ENCODE measurements at places on chromosomes 7 and 10. TPM values are rescaled to one million over a fixed set of nuclear protein-coding genes. Genes with fewer than 3 reads are reported as not detected.

The DENND2A gene
- total RNA-seq, result 34.7 TPM

The GHRHR gene
- not detected for total RNA-seq

- DNase-seq, result no peak
Measured at GRCh38 chr10:48455392-48456151, 149.1 kb downstream of the MAPK8 start.

The IGFBP1 gene
- total RNA-seq, result 3.1 TPM

- no peak for DNase-seq
Measured at GRCh38 chr10:79287973-79288723, 59.1 kb upstream of the PPIF start.

DNA sequence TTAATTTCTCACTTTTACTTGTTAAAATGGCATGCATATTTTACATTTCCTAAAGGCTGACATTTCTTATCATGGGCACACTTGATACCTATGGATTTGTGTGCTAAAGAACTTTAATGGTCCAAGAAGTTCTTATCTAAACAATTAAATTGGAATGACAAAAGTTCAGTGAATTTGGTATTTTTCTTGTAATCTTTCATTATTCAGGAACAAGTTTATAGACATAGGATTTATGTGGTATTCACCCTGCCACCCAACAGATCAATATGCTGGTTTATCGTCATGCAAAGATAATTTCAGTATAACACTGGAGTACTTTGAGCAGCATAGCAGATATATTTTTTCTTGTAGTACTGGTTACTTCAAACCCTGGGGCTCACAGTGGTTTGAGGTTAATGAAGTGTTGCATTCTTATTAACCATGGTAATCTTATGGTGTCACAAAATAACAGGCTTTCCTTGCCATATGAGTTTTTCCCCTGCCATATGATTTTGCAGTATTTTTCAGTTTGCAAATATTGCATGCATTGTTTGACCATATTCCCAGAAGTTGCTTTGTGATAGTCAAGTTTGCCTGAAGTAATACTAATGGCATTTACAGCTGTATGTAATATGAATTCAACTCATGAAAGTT is 148.8 kb downstream of the PPP1R9A start:
- DNase-seq, result no peak

- DNase-seq, result no peak
Measured at GRCh38 chr10:20890009-20890408, 7.1 kb downstream of the NEBL start.

The AGBL3 gene
- total RNA-seq, result 2.4 TPM

GRCh38 chr7:32200646-32201045 is 130.4 kb upstream of the PDE1C start:
- no peak for DNase-seq

The ZP3 gene
- total RNA-seq, result 0.65 TPM

DNA sequence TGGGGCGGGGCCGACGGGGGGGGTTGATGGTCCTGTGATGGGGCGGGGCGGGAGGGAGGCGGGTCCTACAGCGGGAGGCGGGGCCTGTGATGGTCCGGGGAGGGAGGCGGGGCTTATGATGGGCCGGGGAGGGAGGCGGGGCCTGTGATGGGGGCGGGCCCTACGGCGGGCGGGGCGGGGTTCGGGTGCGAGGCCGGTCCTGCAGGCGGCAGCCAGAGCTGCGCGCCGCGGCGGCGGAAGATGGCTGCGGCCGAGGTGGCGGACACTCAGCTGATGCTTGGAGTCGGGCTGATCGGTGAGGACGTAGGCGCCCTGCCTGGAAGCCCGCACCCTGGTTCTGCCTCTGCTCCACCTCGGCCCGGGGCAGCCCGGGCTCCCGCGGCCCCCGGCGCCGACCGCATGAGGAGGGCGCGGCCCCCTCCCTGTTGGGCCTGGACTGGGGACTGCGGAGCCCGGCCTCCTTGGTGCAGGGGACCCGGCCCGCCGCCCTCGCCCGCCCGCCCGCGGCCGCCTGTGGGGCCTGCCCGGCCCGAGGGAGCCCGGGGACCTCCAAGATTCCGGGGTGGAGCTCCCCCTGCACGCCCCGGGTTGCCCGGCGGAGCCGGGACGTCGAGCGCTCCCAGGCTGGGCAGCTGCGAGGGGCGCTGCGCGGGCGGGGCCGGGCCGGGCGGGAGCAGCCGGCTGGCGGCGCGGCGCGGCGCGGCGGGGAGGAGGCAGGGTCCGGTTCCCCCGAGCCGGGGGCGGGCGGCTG is at the start of gene DENND10:
TSS of gene DENND10 (plus strand) at position 211 of the 751 bp plus-strand sequence. CDS start at position 241, 30 bp downstream.
- DNase-seq, result peak; percentile 67

DNA sequence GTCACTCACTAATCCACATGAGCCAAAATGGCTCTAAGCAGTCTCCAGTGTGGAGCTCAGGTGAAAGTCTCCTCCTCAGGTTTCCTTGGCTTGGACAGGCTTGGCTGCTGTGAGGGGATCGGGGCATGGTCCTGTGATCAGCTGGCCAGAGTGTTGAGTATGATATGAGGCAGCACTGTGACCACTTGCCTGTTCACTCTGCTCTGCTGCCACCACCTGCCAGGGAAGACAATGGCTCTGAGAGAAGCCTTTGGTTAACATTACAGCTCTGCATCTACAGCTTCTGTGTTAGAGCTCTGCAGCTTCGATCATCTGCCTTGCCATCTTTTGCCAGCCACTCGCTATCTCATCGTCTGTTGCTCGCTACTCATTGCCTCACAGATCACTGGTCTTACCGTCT is 20.1 kb upstream of the PTN start:
- no peak for DNase-seq

GRCh38 chr7:88922944-88923343 is 127.4 kb upstream of the TEX47 start:
- no peak for DNase-seq

GRCh38 chr7:141675436-141676215 is 26.3 kb downstream of the DENND11 start:
- DNase-seq, result no peak

GRCh38 chr7:25646726-25647413 is 418.6 kb upstream of the NPVF start:
- no peak for DNase-seq

DNA sequence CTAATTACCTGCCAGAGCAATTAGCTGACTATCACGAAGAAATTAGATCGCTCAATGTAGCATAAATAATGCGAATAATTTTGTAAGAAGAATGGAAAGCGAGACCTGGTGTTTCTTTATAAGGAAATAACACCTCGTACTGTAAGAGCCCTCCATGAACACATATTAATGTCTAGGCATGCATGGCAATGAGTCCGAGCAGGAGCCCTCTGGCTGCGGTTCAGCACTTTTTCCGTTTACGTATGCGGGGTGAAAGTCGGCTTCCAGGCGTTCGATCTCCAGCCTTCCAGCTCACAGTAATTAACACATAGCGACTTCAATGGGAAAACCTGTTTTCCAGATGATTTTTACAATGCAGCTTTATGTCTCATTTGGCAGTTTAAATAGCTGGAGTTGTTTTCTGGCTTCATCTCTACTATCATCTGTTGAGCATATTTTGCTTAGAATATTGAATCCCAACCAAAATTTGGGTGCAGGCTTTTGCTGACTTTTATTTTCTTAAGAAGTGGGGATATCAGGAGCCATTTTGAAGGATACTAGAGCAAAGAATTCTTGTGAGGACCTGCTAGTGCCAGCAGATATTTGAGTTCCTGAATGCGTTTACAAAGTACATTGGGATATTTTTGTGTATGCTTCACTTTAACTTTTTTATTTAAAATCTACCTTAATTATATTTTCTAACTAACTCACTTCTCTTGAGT is 7.2 kb upstream of the SP8 start:
- no peak for DNase-seq

The SPOCK2 gene
- 8.5 TPM for total RNA-seq

DNA sequence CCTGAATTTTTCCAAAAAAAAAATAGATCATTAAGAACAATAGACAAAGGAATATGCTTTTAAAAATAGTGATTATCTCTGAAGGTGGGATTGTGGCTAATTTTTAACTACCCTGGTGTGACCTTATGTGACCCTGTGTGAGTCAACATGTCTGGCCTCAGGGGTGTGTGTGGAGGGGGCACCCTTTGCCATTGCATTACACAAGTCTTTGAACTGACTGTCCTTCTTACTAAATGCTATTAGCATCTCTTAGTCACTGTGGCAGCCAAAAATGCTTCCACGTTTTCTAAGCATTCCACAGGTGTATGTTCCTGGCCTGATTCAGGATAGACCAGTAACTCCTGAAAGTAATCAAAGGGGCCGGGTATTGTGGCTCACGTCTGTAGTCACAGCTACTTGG is 175.4 kb downstream of the MGMT start:
- no peak for DNase-seq

GRCh38 chr10:6071181-6072175 is 9.3 kb upstream of the IL2RA start:
- DNase-seq, result no peak

GRCh38 chr10:6103591-6103990 is 14.8 kb downstream of the RBM17 start:
- DNase-seq, result no peak

The PRPS1L1 gene
- total RNA-seq, result not detected

- DNase-seq, result peak; percentile 33
Measured at GRCh38 chr10:11164803-11165590, 147.3 kb downstream of the CELF2 start.

DNA sequence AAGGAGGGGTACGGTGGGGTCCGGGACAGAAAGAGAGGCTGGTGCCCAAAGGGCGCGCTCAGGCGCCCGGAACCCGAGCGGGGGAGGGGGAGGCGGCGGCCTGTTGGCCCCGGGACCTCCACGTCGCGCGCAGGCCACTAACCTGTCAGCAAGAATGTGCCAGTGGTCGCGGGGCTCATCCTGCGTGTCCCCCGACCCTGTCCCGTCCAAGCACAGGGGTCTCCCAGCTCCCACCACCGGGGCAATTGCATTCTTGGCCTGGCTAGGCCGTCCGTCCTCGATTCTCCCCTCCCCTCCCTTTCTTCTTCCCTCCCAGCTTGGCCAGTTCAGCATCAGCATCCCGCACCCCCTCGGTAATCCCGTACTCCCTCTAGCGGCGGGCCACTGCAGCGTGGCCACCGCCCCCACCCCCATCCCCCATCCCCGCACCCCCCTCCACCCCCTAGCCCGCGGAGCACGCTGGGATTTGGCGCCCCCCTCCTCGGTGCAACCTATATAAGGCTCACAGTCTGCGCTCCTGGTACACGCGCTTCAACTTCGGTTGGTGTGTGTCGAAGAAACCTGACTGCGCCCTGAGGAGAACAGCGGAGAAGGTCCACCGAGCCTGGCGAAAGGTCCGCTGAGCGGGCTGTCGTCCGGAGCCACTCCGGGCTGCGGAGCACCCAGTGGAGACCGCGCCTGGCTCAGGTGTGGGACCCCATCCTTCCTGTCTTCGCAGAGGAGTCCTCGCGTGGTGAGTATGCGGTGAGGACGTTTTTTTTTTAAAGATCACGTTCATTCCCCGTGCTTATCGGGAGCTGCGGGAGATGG is at the start of gene SGCE:
TSS of gene SGCE (minus strand) at position 286 of the 810 bp plus-strand sequence. CDS start at position 251, 35 bp downstream.
- peak; percentile 33 for DNase-seq

- DNase-seq, result no peak
Measured at GRCh38 chr7:12287901-12288300, 76.8 kb downstream of the TMEM106B start.

DNA sequence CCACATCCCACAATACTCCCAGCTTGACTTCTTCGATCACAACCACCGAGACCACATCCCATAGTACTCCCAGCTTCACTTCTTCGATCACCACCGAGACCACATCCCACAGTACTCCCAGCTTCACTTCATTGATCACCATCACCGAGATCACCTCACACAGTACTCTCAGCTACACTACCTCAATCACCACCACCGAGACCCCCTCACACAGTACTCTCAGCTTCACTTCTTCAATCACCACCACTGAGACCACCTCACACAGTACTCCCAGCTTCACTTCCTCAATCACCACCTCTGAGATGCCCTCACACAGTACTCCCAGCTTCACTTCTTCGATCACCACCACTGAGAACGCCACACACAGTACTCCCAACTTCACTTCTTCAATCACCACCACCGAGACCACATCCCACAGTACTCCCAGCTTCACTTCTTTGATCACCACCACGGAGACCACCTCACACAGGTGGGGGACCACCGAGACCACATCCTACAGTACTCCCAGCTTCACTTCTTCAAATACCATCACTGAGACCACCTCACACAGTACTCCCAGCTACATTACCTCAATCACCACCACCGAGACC is 8.6 kb downstream of the MUC3A start:
- no peak for DNase-seq

DNA sequence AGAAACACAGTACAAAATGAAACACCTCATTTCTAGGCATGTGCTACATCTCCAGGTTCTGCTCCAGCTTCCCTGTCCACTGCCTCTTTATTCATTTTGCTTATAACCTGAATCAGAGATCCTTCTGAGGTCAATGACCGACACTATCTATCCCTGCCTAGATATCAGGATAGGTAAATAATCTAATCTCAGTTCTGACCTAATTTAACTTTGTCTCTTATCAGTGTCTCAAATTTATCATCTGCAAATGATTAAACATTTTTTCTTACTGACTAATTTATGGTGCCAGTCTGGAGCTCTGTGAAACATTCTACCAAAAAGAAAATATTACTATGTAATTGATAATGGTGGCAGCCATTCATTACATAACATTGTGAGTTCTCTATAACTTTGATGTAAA is 61.1 kb downstream of the SGCE start:
- DNase-seq, result no peak

Measured in omental fat pad (tissue), 4 donors.